ENCODE measurements at places on chromosomes 11 and 22.

GRCh38 chr11:60208146-60208895, 25.4 kb upstream of the MS4A6A start:
- DNase-seq = no peak

- DNase-seq = no peak
These were observed 53.4 kb upstream of the CRYBB3 start for GRCh38 chr22:25146307-25146706.

DNA sequence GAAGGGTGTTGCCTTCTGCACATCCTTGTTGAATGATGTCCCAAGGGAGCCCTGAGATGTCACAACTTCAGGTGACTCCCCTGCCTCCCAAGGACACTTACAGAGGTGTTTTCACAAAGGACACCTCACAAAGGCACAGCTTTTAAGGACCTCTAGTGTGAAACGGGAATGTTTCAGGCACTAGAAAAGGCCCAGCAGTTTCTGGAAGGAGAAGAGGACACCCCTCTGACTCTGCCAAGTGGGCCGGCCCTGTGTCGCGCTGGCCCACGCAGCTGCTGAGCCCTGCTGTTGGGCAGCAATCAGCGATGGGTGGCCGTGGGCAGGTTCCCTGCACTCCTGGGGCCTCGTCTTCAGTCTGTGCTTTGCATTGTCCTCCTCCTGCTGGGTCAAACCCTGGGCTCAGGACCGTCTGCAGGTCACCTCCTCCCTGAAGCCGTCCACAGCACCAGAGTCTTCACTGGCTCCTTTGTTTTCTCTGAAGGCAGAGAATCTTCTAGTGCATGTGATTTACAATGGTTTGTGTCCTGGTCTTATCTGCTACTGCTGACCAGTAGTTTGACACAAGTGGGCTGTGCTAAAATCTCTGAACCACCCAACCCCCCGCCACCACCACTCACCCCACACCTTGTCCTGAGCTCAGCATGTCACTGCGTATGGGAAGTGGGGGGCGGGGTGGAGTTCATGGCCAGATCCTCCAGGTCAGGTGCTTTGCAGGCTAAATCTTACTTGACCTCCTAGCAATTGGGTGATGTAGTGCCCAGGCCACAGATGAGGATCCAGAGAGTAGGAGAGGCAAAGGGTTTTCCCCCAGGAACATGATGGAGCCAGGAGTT, 3.2 kb downstream of the LINC01488 start:
- no peak for DNase-seq

GRCh38 chr11:115348416-115348815, 155.8 kb downstream of the CADM1 start:
- DNase-seq = no peak

- no peak for DNase-seq
These were observed 11.5 kb downstream of the CCDC117 start for GRCh38 chr22:28783786-28784671.

DNA sequence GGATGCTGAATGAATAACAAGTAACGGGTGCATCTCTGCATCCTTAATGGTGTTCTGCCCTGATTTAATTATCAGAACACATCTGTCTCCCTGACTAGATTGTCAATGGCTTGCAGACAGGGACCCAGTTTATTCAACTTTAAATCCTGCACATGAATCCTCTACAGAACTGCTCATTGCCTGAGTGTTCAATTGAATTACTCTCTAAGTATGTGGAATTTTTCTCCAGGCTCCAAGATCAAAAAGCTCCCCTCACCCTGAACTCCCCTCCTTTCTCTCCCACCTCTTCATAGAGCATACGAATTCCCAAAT, 11.8 kb downstream of the MB start:
- no peak for DNase-seq

GRCh38 chr11:95123556-95123955, 33.9 kb downstream of the ENDOD1 start:
- no peak for DNase-seq

DNA sequence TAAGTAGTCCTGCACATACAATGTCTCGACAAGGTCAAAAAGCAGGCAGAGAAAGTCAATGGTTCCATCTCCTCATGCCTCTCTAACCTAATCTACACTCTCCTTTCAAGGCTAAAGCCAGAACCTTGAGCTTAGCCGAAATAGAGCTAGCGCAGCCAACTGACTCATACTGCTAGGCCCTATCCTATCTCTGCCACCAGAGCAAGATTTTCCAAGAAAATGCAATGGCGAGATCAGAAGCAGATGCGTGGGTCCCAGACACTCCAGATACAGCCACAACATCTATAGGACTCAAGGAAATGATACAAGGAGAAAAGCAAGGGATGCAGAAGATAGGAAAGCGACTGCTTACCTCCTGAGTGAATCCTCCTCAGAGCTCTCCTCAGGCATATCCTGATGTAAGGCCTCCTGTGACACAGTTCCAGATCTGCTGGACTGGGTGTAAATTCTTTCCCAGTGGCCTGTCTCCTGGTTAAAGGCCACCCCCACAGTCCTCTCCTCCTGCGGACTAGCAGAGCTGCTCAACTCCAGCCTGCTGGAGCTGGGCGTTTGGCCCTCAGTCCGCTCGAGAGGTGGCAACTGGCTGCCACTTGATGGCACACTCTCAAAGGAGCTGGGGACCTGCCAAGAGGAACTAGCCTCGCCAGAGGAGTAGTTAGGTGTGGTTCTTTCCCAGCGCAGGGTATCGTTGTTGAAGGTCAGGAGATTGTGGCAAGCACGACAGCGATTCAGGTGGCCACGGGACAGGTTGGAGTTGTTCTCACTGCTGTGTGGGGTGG, 52.0 kb downstream of the AMBRA1 start:
- DNase-seq = no peak

- DNase-seq = no peak
These were observed 816.2 kb upstream of the LUZP2 start for GRCh38 chr11:23680488-23681230.

DNA sequence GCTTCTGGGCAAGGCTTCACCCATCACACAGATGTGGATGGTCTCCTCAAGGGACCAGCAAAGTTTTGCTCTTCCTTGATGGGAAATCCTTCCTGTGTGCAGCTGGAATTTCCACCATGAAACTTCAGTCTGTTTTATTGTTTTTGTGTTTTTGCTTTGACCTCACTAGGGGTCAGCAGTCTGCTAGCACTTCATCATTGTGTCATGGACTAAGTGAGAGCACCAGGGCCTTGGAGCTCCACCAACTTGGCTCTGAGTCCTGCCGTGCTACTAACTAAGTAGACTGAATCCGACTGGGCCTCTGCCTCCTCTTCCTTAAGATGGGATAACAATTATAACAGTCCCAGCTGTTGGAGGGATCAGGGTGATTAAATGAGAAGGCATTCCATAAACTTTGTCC, 305.8 kb upstream of the NCAM1 start:
- peak; percentile 87 for DNase-seq

GRCh38 chr11:10450462-10451425, 4.3 kb upstream of the AMPD3 start:
- DNase-seq = no peak

DNA sequence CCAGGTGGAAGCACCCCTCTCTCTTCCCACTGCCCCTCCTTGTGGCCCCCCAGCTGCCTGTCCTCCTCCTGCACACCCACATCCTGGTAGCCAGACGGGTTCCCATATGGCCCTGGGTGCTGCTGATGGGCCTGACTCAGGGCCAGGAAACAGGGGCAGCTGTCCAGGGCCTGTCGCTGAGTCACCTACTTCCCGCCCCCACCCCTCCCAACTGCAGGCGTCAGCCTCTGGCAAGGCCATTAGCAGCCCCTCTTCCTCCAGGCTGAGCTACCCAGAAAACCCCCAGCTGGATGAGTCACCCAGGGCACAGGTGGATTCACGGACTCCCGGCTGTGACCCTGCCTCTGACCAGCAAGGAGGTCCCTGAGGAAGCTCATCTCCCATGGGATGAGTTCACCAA, 6.9 kb upstream of the GAL start:
- no peak for DNase-seq

All from uterus (tissue), 4 donors.